Thyroid gland (tissue), 4 donors: ENCODE measurements at places on chromosomes 6 and 20. TPM values are rescaled to one million over a fixed set of nuclear protein-coding genes. Genes with fewer than 3 reads are reported as not detected.
A peak's percentile ranks its signal among the peaks of the same experiment; 100 is the strongest.

GRCh38 chr20:47466213-47466612, 35.5 kb upstream of the NCOA3 start:
- H3K36me3 ChIP-seq = no peaks in the 10 kb centered on the region
- no peak for DNase-seq
- no peak overlapping the region for H3K27ac ChIP-seq
- peaks cover 6% of the 10 kb centered on the region for H3K4me1 ChIP-seq

GRCh38 chr6:10397756-10398445, 17.0 kb downstream of the TFAP2A start:
- H3K36me3 ChIP-seq = no peaks in the 10 kb centered on the region
- no peak overlapping the region for H3K27ac ChIP-seq
- H3K4me1 ChIP-seq = no peaks in the 10 kb centered on the region

DNA sequence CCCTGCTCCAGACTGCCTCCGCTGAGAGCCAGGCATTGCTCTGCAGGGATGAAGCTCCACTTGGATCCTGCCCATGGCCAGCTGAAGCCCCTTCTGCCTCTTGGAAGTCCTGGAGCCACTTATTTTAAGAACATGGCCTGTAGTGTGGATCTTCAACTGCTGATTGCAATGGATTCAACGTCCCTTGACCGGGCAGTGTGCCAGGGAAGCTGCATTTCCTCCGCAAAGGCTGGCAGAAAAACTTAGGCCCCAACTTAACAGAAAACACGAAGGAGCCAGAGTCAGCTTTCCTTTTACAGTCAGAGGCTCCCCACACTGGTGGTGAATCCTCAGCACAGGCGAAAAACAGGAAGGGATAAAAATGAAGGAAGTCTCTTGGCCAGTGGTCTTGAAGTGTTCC, 26.3 kb upstream of the FOXQ1 start:
- no peak overlapping the region for H3K4me3 ChIP-seq
- no peaks in the 10 kb centered on the region for H3K36me3 ChIP-seq
- no peaks in the 10 kb centered on the region for H3K27me3 ChIP-seq
- no peak overlapping the region for H3K27ac ChIP-seq
- DNase-seq = peak; percentile 32
- peaks cover 28% of the 10 kb centered on the region for H3K4me1 ChIP-seq

- no peak overlapping the region for H3K4me3 ChIP-seq
- no peaks in the 10 kb centered on the region for H3K36me3 ChIP-seq
- H3K27ac ChIP-seq = no peak overlapping the region
- no peak for DNase-seq
Measured at GRCh38 chr6:87645080-87645479, 55.1 kb downstream of the ORC3 start.

DNA sequence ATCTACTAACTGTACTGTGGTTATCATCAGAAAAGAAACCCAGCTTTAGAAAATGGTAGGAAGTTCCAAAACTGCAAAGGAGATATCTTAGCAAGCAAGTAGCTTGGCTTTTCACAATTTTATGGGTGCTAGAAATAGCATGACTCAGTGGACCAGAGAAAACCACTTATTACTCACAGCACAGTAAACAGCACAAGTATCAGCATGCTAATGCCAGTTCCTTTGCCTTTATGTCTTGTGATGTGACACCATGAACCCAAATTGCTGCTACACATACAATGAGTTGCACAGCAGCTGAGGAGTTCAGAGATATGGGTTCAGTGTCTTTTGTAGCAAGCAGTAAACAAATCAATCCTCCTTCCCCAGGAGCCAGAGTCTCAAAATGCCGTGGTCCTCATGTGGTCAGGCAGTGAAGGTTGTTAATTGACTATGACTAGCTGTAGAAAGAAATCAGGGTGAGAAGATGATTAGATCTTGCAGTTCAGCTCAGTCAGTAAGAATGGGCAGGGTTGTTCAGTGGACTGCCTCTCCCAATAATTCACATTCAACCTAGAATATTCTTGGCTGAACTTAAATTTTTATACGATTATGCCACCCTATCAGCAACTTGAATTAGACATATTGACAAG, 73.3 kb downstream of the OPRM1 start:
- H3K27ac ChIP-seq = no peak overlapping the region
- no peaks in the 10 kb centered on the region for H3K27me3 ChIP-seq
- DNase-seq = no peak
- no peaks in the 10 kb centered on the region for H3K36me3 ChIP-seq
- H3K4me1 ChIP-seq = no peaks in the 10 kb centered on the region
- no peak overlapping the region for H3K4me3 ChIP-seq

GRCh38 chr6:80214436-80215022, 108.1 kb downstream of the BCKDHB start:
- H3K27ac ChIP-seq = no peak overlapping the region
- peak; percentile 17 for DNase-seq
- no peak overlapping the region for H3K4me3 ChIP-seq

DNA sequence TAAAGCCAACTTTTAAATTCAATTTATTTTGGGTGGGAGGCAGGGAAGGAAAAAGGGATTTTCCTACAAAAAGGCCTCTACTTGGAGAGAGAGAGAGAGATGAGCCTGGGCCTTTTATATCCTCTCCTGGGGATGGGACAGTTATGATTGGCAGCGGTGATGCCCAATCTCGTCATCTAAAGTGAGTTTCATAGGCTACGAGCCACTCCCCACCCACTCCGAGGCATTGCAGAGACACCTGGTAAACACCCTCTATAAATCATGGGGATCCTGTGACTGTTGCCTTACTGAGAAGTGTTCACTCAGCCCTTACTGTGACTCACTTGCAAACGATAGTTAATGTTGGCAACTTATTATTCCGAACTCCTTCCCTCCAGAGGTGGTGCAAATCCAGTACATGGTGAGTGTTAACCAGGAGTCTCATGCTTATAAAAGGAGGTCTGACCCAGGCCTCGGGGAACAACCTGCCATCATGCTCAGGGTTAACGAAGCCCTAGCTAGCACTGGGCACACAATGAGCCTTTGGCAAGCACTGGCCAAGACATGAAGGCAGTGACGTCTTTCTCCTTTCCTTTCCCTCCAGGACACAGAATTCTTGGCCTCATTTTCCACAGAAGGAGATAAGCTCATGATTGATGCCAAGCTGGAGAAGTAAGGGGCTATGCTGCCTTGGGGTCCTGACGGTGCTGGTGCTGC, 20.5 kb downstream of the BPIFB4 start:
- no peak overlapping the region for H3K4me3 ChIP-seq
- no peaks in the 10 kb centered on the region for H3K4me1 ChIP-seq
- no peak for DNase-seq
- no peaks in the 10 kb centered on the region for H3K27me3 ChIP-seq

DNA sequence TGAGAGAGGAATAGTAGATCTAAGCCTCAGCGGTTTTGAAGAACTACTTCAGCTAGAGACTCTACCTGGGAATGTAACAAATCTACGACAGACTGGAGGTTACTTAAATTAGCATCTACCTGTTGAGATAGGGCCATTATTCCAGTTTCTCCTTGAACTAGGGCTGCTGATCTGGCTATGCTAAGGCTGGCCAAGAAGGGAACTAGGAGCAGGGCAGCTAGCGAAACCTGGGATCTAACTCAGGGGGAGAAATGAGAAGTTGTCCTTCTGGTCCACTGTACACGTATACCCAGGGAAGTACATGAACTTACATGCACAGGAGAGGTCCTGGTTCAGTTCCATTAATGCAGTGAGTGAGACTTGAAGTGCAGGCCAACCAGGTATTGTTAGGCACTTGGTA, 156.7 kb downstream of the TRIM27 start:
- H3K4me3 ChIP-seq = no peak overlapping the region
- H3K27ac ChIP-seq = no peak overlapping the region
- H3K27me3 ChIP-seq = peaks cover 44% of the 10 kb centered on the region
- no peaks in the 10 kb centered on the region for H3K4me1 ChIP-seq

DNA sequence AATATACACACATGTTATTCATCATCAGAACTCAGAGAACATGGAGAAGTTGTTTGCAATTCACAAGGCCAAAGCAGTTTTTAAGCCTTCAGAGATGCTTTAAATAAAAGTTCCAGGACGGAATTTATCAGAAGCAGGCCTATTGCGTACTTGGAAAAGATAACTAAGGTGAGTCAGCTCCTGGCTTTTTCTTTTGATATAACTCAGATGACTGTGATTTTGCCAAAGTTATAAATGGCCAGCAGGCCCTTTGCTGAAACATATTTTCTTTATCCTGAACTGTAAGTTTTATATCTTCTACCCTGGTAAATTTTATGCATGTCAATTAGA, 55.0 kb upstream of the PLCB1 start:
- H3K27ac ChIP-seq = no peak overlapping the region
- no peaks in the 10 kb centered on the region for H3K36me3 ChIP-seq
- H3K4me3 ChIP-seq = no peak overlapping the region
- H3K27me3 ChIP-seq = no peaks in the 10 kb centered on the region
- DNase-seq = no peak

DNA sequence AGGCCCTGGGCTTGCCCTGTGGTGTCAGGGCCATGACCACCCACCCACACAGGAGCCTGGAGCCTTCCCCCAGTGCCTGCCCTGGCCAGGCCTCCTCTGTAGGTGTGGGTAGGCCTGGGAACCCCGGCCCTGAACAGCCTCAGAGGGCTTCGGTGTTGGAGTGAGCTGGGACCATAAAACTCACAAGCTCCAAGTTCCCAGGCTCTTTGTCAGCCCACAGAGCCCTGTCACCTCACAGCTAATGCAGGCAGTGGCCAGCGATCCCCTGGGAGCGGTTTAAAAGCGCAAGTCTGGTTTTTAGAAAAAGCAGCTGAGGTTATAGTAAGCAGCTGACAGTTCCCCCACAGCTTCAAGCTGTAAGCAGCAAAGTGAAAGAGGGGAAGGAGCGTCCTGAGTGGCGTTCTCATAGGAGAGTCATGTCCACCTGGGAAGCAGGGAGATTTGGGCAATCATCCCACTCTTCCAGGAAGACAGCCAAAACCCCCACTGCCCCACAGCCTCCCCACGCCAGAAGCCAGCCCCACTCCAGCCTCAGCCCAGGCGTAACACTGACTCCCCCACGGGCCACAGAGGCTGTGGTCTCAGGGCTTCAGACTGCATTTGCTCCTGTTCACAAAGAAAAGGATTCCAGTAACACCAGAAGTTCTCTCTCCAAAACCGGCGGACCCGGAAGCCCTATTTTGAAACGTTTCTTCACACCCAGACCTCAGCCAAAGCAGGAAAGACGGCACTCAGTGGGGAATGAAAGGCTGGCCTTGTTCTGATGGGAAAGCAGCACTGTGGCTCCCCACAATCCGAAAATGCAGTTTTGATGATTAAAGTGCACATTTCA, 34.3 kb upstream of the FOXC1 start:
- H3K4me3 ChIP-seq = no peak overlapping the region
- peak; percentile 78 for DNase-seq
- peaks cover 7% of the 10 kb centered on the region for H3K4me1 ChIP-seq
- peak overlapping the region; percentile 62 for H3K27ac ChIP-seq
- H3K36me3 ChIP-seq = no peaks in the 10 kb centered on the region

DNA sequence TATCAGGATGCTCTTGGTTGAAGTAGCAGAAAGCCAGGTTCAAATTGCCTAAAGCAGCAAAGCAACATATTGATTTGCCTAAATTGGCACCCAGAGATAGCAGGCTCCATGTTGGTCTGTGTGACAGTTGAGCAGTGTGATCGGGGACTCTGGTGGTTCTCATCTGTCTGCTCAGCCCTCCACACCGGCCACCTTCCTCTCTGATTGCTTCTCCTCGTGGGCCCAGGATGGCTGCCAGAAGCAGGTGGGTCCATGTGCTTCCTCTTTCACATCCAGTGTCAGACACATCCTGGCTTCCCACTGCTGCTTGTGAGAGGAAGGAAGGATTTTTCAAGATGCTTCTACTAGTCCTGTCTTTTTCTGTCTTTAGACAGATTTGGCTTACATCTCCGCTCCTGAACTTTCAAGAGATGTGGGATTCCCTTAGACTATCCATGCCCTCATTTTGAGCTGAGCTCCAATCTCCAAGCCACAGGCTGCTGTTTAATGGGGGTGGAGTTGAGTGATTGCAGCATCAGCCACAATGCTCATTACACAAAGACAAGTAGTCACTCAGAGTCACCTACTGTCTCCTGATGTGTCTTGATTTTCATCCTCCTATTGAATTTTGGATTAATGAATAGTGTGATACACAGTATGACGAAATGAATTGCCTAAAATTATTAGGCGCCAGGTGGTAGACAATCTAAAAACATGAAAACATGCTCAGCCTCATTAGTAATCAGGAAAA, 122.2 kb downstream of the ZDHHC14 start:
- DNase-seq = no peak
- H3K27ac ChIP-seq = no peak overlapping the region
- H3K4me3 ChIP-seq = no peak overlapping the region
- no peaks in the 10 kb centered on the region for H3K4me1 ChIP-seq
- no peaks in the 10 kb centered on the region for H3K36me3 ChIP-seq

DNA sequence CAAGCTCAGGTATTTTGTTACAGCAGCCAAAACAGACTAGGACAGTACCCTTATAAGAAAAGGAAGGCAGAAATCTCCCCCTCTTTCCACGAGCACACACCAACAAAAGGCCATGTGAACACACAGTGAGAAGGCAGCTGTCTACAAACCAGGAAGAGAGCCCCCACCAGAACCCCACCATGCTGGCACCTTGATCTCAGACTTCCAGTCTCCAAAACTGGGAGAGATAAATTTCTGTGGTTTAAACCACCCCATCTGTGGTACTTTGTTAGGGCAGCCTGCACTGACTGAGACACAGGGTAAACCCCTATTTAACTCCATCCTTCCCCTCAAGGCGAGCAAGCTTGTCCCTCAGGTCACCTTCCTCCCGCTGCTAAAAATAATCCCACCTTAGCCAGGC, 475.8 kb upstream of the JARID2 start:
- H3K27ac ChIP-seq = no peak overlapping the region
- H3K4me3 ChIP-seq = no peak overlapping the region
- H3K4me1 ChIP-seq = no peaks in the 10 kb centered on the region
- H3K27me3 ChIP-seq = no peaks in the 10 kb centered on the region

GRCh38 chr20:11267131-11267761, 593.4 kb upstream of the JAG1 start:
- H3K27me3 ChIP-seq = no peaks in the 10 kb centered on the region
- H3K4me1 ChIP-seq = peaks cover 14% of the 10 kb centered on the region
- DNase-seq = no peak
- no peaks in the 10 kb centered on the region for H3K36me3 ChIP-seq

DNA sequence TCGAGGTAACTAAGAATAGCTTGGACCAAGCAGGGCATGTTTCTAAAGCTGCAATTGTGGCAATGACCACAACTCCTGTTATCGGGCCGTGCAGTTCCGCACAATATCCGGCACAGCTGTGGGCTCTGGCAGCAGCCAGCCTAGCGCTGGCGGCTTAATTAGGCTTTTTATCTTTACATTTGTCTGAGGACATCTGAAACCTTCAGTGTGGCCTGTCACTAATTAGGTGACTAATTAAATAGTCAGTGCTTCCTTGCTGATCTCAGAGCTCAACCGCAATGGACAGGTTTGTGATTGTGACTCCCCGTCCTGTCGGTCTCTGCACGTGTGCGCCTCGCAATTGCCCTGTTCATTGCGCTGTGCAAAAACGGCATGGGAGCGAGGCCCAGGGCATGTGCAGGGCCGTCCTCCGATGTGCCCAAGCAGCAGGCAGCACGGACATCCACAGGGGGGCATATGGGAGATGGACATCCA, 134.8 kb upstream of the INSM1 start:
- no peaks in the 10 kb centered on the region for H3K27me3 ChIP-seq
- no peak overlapping the region for H3K4me3 ChIP-seq
- H3K27ac ChIP-seq = no peak overlapping the region
- H3K36me3 ChIP-seq = no peaks in the 10 kb centered on the region

CD40 gene
- total RNA-seq = 15.6 TPM

CCM2L gene
- 9.5 TPM for total RNA-seq

KCNS1 gene
- not detected for total RNA-seq

CALHM5 gene
- 1.3 TPM for total RNA-seq

SLC35F1 gene
- total RNA-seq = 2.1 TPM

TBX18 gene
- total RNA-seq = 1.3 TPM

RIN2 gene
- total RNA-seq = 84.3 TPM

HSPA12B gene
- 7.3 TPM for total RNA-seq

TTK gene
- total RNA-seq = 0.33 TPM

PDE7B gene
- total RNA-seq = 8.1 TPM

TRIM31 gene
- not detected for total RNA-seq

KIAA0408 gene
- total RNA-seq = 1.3 TPM
